ENCODE measurements at places on chromosomes 1 and 21.

- no peak for DNase-seq
These were observed 12.4 kb upstream of the TCHH start for GRCh38 chr1:152127673-152128072.

GRCh38 chr1:218852527-218852926 lies 321.2 kb upstream of the LYPLAL1 start:
- no peak for DNase-seq

DNA sequence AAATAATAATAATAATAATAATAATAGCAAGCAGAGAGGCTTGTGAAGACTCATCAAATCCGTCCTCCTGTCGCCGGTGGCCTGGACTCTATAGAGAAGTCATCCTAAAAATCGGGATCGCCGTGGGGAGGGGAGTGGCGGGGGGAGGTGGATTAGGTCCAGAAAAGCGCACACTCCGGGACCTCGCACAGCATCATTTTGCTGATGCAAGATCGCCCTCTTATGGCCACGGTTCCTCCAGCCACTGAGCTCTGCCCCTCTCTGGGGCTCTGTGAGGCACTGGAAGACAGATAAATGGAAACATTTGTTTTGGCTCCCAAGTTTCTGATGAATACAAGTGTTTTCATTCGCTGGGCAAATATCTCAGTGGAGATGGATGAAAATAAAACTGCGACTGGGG lies 612.0 kb downstream of the MATN1 start:
- DNase-seq: no peak

- no peak for DNase-seq
These were observed 28.6 kb upstream of the DISP3 start for GRCh38 chr1:11450310-11450709.

- no peak for DNase-seq
These were observed 113.1 kb downstream of the ITSN1 start for GRCh38 chr21:33755354-33755753.

DNA sequence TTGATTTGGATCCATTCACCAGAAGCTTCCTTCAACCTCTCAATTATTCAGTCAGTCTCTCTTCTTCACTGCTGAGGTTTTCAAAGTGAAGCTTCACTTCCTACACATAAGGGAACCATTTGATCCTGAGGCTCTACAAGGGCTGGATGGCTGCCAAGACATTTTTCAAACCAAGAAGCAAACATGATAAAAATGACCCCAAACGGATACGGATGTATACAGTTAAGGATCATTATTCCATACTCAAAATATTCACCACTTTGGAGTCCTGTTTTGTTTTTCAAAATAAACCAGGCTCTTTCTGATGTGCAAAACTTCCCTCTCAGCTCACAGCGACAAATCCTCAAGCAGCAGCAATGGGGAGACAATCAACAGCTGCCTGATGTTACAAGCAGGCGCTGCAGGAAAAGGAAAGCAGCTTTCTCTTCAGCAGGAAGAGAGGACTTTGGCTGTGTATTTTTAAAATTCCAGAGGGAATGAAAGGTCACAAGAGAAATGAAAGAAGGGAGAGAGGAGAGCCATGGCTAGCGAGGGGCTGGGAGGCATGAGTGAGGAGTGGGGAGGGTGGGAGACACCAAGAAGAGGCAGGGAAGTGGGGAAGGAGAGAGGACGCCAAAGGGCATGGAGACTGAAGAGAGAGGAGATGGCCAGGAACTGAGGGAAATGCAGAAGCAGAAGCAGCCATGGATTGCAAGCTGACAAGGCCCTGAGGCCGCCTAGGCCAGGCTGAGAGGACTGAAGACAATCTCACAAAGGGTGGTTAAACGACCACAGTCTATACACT lies 145.4 kb downstream of the SLC45A1 start:
- DNase-seq: no peak

GRCh38 chr1:9451081-9451480 lies 88.2 kb upstream of the SLC25A33 start:
- DNase-seq: no peak

DNA sequence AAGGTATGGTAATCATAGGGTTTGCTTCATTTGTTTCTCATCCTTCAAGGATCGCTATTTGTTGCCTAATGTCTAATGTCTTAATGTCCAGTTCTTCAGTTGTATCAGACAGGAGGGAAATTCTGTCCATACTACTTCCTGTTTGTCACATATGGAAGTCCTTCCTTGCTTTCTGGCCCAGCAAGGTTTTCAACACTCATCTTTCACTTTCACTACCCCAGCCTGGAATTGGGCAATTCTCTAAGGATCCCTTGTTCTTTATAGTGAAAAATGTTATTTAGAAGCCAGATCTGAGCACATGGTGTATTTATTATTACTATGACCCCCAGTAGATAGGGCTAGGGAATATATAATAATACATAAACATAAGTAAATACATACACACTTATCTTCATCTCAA lies 50.6 kb upstream of the SLC35A3 start:
- DNase-seq: no peak

DNA sequence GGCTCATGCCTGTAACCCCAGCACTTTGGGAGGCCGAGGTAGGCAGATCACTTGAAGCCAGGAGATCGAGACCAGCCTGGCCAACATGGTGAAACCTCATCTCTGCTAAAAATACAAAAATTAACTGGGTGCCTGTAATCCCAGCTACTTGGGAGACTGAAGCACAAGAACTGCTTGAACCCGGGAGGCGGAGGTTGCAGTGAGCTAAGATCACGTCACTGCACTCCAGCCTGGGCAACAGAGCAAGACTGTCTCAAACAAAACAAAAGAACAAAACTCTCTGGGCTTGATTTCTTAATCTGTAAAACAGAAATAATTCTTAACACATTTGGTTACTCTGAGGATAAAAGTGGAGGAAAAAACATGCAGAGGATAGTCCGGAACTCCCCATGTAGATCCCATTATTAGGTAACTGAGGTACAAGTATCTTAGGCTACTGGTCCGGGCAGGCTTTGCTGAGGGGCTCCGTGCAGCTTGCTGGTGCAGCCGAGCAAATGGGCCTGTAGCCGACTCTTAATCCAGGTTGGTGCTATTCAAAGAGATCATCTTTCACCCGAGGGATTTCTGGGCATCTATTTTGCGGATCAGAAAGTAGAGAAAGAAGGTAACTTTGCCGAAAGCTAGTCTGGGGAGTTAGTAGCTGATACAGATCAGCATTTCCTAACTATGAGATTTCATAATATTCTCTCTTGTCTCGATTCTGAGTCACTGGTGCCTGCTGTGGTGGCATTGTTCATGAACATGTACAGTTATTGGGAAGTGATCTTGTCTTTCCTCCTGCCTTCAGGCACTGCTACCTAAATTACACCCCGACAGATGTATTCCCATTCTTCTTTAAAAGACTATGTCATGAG lies 56.8 kb downstream of the NFIA start:
- DNase-seq: no peak

- no peak for DNase-seq
These were observed 11.0 kb upstream of the PEAR1 start for GRCh38 chr1:156882543-156882942.

DNA sequence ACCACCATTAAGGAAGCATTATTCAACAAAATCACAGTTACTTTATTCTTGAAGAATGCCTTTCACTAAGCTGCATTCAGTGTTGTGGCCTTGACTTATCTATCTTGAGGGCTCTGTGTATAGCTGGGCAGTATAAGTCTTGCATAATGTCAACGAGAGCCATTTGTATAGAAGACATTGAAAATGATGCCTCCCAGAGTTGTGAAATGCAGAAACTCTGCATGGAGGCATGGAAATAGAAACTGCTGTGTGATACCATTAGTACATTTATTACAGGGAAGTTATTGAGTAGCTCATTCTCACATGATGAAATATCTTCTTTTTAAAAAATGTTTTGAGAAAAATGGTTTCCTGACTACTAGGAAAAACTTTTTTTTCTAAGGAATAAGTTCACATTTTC lies 111.4 kb upstream of the SNX7 start:
- DNase-seq: no peak

GRCh38 chr1:25843483-25843882 lies 15.8 kb downstream of the AUNIP start:
- DNase-seq: no peak
